Tibial nerve (tissue), 4 donors: ENCODE measurements at places on chromosomes 5 and 9. TPM values are rescaled to one million over a fixed set of nuclear protein-coding genes. Genes with fewer than 3 reads are reported as not detected.

GRCh38 chr5:120092649-120093048 is 371.5 kb upstream of the PRR16 start:
- no peak for DNase-seq

DNA sequence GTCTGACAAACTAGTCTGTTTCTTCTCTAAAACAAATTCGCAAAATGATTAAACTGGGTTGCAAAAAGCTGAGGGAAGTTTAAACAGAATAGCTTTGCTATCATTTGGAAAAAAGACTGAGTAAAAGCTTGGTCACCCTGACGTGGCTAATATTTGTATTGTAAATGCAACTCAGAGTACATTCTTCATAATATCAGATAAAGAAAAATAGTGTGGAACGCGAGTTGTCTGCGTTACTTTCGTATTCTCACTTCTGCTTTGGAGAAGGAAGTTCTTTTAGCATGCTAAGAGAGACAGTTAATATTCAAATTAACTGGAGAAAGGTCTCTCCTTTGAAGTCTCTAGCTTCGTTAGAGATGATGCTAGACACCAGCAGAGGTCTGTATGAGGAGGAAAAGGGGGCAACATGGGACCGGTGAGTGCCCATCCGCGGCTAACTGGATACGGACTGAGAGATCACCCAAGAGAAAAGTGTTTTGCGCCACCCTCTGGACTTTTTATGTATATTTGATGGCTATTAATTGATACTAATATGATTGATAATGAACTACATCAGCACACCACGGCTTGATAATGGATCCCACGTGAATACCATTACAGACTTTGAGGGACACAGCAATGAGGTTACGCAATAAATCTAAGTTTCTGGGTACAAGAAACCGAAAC is 2.9 kb upstream of the CNTRL start:
- DNase-seq = no peak

The CDC20B gene
- total RNA-seq = not detected

The JADE2 gene
- 90.6 TPM for total RNA-seq

DNA sequence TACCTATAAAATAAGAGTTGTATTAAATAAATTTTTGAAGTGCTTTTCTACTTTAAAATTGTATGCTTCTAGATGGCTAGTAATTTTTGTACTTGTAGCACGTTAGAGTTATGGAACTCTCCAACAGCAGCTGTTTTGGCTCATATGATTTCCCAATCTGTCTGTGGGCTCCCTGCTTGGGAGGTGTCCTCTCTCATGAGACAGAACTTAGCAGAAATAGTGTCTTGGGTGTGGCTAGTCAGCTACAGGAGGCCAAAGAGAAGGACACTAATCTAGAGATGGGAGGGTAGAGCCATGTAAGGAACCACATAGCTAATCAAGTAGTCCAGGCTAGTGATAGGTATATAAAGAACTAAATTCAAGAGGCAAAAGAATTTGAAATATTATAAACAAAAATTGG is 78.4 kb upstream of the DAB2 start:
- peak; percentile 33 for DNase-seq

The C9orf50 gene
- 1.7 TPM for total RNA-seq
